ENCODE measurements at places on chromosomes 5 and 9. TPM values are rescaled to one million over a fixed set of nuclear protein-coding genes. Genes with fewer than 3 reads are reported as not detected.

DNA sequence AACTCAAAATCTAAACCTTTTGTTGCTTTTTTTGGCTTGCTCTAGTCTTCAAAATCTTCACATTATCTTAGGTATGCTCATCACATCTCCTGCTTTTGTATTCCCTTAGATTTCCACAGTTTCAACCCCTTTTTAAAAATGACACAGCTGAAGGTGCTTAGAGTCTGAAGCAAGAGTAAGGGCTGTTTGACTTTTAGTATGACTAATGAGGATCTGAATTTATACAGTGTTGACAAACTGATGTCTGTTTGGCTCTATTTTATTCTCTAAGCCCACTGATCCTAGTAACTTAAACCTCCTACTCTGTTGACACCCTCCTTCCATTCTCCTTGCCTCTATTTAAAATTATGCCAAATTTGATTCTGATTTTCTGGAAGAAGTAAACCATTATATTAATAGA is 200.1 kb downstream of the MCTP1 start:
- H3K27ac ChIP-seq = no peak overlapping the region
- peaks cover 13% of the 10 kb centered on the region for H3K4me1 ChIP-seq
- H3K36me3 ChIP-seq = no peaks in the 10 kb centered on the region
- H3K4me3 ChIP-seq = no peak overlapping the region
- DNase-seq = no peak

Gene PCDHGB1
- total RNA-seq = not detected

- H3K4me1 ChIP-seq = peaks cover 59% of the 10 kb centered on the region
- H3K36me3 ChIP-seq = no peaks in the 10 kb centered on the region
- H3K4me3 ChIP-seq = no peak overlapping the region
- DNase-seq = no peak
These were observed 119.5 kb upstream of the MTAP start for GRCh38 chr9:21682981-21683380.

DNA sequence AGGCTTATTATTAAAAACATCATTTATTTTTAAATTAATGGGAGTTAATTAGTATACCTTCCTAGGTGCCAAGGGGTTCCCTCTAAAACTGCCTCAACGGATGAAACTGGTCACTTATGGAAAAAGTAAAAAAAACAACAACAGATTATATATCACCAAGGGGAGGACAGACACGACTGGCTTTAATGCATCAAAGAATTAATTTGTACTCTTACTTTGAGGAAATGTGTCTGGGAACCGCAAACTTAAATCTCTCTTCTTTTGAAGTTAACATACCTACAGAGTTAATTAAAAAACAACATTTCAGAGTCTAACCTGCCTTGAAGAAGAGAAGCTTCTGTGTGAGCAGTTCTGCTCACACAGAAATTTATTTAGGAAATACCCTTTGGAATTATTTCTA is 354.6 kb downstream of the LRRC70 start:
- H3K36me3 ChIP-seq = no peaks in the 10 kb centered on the region
- H3K4me1 ChIP-seq = no peaks in the 10 kb centered on the region
- H3K27ac ChIP-seq = no peak overlapping the region
- peaks cover 3% of the 10 kb centered on the region for H3K27me3 ChIP-seq

- H3K4me3 ChIP-seq = no peak overlapping the region
- H3K4me1 ChIP-seq = no peaks in the 10 kb centered on the region
- H3K36me3 ChIP-seq = no peaks in the 10 kb centered on the region
- no peak for DNase-seq
These were observed 143.4 kb upstream of the APC start for GRCh38 chr5:112594095-112594850.

- no peaks in the 10 kb centered on the region for H3K27me3 ChIP-seq
- H3K27ac ChIP-seq = no peak overlapping the region
- H3K36me3 ChIP-seq = peaks cover 7% of the 10 kb centered on the region
- no peak overlapping the region for H3K4me3 ChIP-seq
- H3K4me1 ChIP-seq = peaks cover 46% of the 10 kb centered on the region
These were observed 61.3 kb upstream of the RNF38 start for GRCh38 chr9:36461323-36461722.

- no peak for DNase-seq
- H3K36me3 ChIP-seq = no peaks in the 10 kb centered on the region
- H3K4me3 ChIP-seq = no peak overlapping the region
- H3K4me1 ChIP-seq = no peaks in the 10 kb centered on the region
These were observed 68.7 kb downstream of the PRR16 start for GRCh38 chr5:120532835-120533234.

DNA sequence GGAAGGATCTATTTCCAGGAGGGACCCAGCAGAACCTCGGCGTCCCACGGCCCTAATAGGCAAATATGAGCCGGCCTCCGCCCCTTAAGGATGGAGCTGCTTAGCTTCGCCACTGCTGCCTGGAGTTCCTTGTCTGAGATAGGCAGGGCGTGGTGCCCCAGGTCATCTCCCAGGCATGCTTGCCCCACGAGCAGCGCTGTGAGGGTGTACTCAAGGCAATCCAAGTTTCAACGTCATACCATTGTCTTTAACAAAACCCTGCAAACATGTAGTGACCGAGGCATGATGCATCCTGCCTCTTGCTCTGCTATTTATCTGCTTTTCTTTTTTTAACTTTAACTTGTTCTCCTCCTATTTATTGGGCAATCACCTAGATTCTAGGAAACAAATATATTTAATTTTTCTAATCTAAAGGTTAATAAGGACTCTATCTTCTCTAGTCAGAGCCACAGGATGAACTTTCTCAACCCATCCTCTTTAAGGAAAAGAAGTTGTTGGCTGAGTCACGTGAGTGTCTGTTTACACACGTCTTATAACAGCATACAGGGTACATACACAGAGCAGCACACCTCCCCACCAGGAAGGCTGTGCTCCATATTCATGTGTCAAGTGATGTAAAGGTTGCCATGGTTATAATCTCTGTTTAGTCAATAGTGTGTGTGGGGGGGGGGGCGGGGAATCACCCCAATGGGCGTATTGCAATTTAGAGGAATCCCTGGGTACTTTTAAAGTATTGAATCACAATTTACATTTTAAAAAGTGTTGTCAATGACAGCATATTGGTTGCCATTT is 27.3 kb upstream of the ZSWIM6 start:
- H3K27ac ChIP-seq = no peak overlapping the region
- no peak overlapping the region for H3K4me3 ChIP-seq
- H3K27me3 ChIP-seq = peaks cover 5% of the 10 kb centered on the region
- no peaks in the 10 kb centered on the region for H3K36me3 ChIP-seq
- peaks cover 9% of the 10 kb centered on the region for H3K4me1 ChIP-seq

Gene EIF4E1B
- not detected for total RNA-seq

Gene ACER2
- total RNA-seq = 2.2 TPM

Measured in activated naive CD4-positive, alpha-beta T cell treated with anti-CD3 and anti-CD28 coated beads for 36 hours (primary cell).